ENCODE measurements at places on chromosomes 13 and 19.

GRCh38 chr19:4304538-4305256 is at the start of gene FSD1:
Gene FSD1, plus strand, starts transcription at chr19:4304598. Its CDS starts 149 bp downstream, at chr19:4304747.
- DNase-seq, result no peak

- DNase-seq, result no peak
These were observed 32.2 kb downstream of the COL4A2 start for GRCh38 chr13:110339263-110339662.

DNA sequence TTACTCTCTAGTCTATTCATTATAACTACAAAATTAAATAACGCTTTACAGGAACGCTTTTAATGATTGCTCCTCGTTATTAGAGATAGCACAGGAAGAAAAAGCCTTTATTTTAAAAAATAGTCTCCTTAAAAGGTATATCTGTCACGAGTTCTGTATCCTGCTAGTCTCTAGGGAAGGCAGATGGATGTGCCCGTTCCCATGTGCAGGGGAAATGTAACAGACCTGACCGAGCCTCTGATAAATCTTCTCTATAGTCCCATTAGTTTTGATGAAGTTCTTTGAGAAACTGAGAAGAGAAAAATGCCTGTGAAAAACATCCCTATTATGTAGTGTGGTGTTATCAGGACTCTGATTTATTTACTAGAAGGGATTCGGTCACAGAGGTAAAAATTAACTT is 226.4 kb downstream of the PCDH9 start:
- DNase-seq, result no peak

- DNase-seq, result no peak
These were observed 9.7 kb downstream of the ACTL9 start for GRCh38 chr19:8688930-8689329.

DNA sequence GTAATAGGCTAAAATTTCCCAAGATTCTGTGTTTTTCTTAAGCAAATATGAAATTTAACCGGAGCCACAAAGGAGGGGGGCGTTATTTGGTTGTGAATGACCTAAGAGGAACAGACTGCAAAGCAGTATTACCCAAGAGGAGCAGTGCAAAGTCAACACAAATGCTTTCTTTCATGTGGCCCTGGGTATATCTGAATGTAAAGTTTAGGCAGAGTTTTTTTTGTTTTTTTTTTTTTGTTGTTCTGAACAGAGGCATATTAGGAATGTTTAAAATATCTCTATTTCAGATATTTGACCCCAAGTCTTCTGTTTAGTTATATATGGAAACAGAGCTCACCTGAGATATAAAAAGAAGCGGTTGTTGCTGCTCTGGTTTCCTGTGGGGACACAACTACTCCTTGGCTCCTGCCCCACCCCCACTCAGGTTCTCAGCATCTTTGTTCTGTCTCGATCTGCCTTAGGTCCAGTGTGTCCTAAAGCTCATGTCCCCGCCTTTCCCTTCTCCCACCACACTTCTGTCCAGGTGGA is 220.7 kb downstream of the RFC3 start:
- DNase-seq, result no peak

GRCh38 chr13:110158226-110158625 is 148.7 kb downstream of the COL4A1 start:
- DNase-seq, result no peak

DNA sequence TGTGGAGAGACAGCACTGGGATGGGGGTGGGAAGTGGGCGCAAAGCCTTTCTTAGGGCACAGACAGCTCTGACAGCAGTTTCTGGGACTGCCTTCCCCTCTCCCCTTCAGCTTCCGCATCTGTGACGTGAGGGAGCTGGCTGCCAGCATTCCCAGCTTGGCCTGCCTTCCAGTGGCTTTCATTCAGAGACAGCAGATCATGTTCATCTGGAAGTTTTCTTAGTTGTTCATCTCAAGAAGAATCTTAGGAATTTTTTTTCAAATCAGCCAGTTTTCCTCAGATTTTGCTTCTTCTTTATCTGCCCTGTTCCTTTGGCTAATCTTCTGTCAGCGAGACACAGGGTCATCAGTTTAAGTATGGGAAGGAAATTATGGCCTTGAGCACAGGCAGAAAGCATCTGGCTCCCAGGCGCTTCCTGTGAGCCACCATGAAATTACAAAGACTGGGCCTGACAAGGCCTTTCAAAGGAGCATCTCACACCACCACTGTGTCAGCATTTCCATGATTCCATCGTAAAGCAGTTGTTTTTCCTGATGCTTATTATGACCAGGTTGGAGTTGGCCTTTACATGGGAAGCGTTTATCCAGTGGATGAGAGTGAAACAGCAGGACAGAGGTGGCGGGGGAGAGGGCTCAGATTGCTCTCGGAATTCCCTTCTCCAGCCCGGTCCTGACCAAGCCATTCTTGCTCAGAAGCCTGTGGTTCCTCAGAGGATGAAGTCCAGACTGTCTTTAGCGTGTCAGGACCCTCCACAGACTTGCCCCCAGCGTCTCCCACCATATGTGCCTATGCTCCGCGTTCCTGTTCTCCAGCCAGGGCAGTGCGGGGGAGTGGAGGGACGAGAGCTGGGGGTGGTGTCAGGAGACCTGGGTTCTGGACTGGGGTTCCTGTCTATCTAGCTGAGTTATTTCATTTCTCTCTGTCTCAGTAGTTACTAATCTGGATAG is 43.6 kb downstream of the ARHGAP35 start:
- DNase-seq, result no peak

- no peak for DNase-seq
These were observed 1504.5 kb upstream of the PCDH20 start for GRCh38 chr13:62920159-62920558.

DNA sequence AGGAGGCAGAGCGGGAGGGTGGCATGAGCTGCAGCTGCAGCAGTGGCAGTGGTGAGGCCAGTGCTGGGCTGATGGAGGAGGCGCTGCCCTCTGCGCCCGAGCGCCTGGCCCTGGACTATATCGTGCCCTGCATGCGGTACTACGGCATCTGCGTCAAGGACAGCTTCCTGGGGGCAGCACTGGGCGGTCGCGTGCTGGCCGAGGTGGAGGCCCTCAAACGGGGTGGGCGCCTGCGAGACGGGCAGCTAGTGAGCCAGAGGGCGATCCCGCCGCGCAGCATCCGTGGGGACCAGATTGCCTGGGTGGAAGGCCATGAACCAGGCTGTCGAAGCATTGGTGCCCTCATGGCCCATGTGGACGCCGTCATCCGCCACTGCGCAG is 2.0 kb downstream of the EGLN2 start:
- DNase-seq, result no peak

DNA sequence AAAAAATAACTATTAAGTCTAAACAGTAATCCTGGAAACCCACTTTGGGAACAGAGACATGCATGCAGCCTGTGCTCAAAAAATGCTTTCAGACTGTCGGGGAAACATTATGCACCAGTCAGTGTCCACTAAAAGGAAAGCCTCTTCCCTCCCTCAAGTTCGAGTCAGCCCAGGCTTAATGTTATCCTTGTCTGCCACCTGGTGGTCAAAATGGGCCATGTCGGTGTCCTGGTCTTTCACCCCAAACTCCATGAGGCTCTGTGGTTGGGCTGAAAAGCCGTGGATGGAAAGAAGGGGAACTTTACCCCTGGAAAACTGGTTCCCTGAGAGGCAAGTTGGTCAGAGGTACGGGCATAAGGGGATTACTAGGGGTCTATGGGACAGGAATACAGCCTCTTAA is 88.4 kb upstream of the ZNF492 start:
- DNase-seq, result no peak

DNA sequence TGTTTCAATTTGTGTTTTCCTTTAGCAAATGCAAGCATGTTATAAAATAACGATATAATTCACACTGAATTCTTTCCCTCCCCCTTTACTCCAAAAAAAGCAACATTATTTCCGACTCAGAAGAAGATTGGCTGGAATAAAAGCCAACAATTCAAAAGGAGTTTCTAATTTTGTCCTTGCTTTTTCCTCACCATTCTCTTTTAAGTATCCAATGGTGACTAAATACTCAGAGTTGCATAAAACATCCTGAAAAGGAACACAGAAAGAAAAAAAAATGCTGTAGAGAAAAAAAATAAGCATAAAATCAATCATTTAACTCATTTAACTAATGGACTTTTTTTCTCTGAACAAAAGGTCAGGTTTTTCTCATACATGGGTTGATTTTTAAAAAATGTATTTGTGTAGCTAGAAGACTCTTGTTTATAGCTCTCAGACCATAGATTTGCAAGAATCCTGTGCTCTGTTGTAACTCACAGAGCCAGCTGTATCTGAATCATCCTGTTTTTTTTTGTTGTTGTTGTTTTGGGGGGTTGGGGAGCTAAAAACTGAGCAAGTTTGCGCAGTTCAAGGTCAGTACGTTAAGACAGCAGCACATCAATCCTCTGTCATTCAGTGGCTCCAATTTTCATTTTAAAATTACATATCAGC is 108.1 kb downstream of the PCDH17 start:
- no peak for DNase-seq

- no peak for DNase-seq
These were observed 140.9 kb upstream of the UBL3 start for GRCh38 chr13:29991343-29991742.

DNA sequence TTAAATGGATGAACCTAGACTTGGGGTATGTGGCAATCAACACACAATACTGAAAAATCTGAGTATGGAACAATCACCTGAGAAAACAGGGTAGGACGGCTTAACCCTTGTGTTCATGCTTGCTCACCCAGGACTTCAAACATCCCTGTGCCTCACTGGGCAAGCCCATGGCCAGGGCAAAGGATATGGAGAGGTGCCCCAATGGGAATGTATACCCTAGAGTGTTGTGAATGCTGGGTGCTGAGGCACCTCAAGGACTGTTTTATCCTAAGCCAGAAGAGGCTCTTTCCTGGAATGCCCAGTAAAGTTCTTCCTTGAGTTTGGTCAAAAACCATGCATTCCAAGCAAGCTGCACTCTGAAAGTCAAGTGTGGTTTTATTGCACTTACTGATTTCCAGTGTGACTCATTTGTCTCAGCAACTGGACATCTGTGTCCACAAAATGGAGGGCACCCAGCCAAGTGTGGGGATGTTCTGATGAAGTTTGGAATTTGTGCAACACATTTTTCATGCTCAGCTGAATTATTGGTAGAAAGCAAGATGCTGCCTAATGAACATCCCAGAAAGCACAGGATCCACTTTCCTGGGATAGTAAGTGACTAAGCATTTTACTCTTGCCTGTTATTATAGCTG is 531.3 kb downstream of the RFC3 start:
- DNase-seq, result no peak

GRCh38 chr13:41562541-41563178 is 105.3 kb downstream of the RGCC start:
- no peak for DNase-seq

DNA sequence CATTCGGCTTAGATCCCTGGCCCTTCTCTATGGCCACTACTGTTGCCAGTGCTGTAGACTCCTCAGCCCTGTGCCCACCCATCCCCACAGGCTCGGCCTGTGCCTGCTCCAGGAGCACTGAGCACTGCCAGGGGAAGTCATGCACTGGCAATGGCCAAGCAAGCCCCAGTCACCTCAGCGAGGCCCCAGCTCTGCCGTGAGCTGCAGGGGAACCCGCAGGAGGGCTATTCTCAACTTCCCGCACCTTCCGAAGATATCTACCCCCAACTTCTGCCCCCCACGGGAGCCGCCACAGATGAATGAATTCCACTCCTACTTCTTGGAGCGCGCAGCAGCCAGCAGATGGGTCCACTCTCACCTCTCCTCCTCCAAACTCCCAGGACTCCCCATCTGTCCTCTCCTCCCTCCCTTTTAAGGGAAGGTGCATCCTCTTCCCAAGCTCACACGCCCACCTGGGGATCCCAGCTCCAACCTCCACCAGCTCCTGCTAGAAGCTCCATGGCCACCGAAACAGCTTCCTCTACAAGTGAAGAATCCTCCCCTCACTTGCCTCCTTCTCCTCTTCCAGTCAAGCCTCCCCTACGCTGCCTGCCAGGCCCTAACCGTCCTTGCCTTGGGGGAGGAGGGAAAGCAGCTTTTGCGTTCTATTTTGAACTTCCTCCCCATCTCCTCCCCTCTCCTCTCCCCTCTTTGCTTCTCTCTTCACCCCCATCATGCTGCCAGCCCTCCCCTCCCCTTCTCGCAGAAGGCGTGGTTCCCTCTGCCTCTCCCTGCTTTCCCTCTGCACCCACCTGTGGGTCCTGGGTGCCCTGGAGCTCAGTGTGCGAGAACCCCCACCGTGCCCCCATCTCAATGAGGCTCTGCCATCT is 52.2 kb downstream of the PEPD start:
- DNase-seq, result no peak

DNA sequence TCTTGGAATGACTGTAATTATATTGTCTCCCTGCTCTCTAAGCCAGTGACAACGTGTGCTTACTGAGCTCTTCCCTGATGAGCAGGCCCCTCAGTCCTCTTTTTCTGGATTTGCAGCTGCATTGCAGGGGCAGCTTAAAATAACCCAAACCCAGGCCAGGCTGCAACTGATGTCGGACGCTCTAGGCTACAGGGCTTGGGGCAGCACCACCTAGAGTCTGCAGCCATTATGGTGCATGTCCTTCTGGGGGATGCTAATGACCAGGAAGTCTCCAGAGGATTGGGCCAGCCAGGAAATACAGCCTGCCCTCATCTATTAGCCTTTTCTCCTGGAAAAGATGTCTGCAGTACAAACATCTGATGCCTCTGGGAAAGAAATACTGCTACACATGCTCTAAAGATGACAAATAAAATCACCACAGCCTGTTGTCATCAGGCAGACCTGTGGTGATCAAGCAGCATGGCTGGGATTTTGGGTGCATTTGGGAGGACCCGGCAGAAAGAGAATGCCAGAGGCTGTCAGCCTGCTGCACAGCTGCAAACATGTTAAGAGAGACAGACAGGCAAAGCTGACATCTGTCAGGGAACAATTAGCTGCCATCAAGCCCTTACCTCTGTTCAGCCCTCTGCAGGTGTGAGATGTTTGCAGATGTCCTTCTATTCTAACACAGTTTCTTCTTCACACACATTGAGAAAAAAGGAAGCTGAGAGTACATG is 51.8 kb downstream of the CCDC70 start:
- no peak for DNase-seq

DNA sequence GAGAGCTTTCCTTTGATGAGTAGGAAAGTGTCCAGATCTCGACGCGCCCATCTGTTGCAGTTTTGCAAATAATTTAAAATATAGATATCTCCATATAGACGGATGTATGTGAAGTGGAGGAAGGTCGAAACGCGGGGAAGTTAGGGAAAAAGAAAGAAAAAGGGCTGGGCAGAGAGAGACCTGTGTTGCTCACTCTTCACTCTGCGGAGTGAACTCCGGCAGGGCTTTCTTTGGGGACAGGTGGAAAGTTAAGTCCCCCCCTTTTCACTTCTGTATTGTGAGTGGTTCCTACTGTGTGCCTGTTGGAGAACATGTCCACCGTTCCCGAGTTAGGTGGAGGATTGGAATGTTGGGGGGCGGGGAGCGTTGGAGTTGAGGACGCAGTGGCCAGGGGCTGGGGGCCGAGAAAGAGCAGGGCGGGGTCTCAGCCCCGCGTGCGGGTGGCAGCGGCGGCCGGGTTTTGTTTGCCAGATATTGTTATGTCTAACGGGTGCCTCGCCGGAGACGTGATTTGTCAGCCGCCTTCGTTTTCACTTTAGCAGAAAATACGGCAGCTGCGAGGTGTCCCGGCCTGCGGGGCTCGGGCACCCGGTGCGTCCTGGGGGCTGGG is 145.1 kb upstream of the ZNF536 start:
- no peak for DNase-seq
